ENCODE measurements at places on chromosomes 2 and 18.

GRCh38 chr2:128930101-128930500 is 611.4 kb upstream of the HS6ST1 start:
- DNase-seq = no peak

GRCh38 chr18:54327818-54328217 is 29.8 kb downstream of the STARD6 start:
- no peak for DNase-seq

DNA sequence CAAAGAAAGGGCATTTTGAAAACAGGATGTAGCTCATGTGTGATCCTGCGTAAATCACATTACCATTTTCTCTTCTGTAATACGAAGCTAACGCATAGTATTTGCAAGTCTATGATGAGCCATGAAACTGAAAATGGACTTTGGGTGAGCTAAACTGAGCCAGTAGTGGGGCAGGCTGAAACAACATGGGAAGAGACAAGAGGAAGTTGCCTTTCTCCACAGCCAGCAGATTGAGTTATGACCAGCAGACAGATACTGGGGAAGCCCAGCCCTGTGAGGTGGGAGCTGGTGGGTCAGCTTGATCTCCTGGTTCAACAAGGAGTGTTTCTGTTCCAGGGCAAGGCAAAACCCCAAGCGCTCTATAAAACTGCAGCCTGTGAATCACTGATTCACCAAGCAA is 11.8 kb downstream of the CYRIA start:
- DNase-seq = no peak

DNA sequence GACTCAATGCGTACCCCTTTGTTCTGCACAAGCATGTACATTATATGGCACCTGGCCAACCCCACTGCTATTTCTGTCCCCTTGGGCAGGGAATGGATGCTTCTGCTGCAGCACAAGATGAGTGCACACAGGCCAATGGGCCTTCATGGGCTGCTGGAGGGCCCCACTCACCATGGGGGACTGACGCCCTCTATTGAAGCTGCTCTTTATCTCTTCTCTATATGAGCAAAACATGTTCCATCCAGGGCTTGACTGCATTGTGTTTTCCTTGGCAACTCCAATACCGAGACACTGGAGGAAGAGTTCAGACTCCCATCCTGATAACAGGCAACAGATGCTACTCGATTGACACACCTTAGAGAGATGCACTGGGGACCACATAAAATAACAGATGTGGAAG is 251.6 kb upstream of the NCKAP5 start:
- no peak for DNase-seq

DNA sequence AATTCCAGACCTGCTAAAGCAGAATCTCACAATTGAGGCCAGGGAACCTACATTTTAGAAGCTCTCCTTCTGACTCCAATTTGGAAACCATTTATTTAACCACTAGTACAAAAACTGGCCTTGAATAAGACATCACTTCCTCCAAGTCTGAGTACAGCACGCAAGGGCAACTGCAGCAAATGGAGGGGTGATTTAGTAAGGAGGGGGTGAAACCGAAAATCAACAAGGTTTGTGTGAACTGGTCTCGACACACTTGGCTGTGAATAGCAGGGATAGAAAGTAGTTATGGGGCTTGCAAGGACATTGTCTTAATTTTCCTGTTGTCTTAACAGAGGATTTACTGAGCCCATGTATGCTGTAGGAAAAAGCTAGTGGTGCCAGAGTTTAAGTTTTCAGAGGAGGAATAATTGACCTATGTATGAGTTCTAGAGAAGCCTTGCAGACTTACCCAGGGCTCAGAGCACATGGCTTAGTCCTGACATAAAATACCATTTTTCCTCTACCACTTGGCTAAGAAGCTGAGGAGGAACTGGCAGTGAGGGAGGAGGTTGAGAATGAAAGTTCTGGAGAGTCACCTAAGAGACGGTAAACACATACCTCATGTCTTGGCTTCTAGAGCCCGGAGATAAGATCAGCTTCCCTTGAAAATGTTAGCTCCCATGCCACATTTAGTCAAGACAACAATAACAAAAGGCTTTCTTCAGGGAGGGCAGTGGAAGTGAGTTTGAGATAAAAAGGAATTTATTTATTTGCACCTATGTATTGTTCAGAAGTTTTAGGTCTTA is 114.8 kb downstream of the SMAD2 start:
- DNase-seq = no peak

GRCh38 chr2:62343206-62343605 is 147.3 kb downstream of the B3GNT2 start:
- DNase-seq = no peak

DNA sequence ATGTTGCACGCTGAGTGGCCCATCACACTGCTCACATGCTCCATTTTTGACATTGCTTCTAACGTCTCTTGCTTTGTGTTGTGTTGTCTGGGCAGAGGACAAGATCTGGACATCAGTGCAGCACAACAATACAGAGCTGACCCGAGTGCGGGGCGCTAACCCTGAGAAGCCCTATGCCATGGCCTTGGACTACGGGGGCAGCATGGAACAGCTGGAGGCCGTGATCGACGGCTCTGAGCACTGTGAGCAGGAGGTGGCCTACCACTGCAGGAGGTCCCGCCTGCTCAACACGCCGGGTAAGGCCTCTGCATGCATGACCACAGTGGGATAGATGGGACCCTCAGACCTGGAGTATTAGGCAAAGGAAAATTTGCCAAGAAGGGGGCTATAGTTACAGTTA is 622.6 kb downstream of the CNTNAP5 start:
- no peak for DNase-seq

DNA sequence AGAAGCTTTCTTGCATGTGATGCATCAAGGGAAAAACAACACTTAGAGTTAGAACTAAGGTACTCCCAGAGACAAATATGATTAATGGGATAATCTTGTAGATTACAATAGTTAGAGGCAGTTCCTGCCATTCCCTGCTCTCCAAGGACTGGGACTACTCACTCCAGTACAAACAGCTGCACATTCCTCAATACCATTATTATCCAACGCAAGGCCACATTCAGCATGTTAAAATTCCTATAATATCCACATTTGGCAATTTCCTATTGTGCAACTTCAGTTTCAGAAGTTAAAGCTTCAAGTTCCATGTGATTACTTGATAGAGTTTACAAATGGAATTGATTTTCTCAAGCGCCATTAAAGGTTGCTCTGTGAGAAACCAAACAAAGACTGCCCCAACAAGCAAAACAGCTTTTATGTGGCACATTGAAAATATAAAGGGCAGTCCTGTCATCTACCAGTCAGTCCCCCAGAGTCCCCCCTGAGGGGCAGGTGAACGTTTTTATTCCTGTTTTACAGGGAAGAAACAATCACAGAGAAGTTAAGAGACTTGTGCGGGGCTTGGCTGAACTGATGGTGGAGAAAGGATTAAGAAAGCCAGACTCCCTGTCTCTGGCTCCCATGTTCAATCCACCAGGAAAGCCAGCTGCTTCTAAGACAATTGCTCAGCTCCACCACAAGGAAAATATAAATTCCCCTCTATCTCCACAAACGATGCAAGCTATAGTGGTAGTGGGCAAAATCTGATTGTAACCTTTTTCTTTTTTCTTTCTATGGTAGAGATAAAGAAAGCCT is 72.6 kb downstream of the TXNL1 start:
- no peak for DNase-seq

DNA sequence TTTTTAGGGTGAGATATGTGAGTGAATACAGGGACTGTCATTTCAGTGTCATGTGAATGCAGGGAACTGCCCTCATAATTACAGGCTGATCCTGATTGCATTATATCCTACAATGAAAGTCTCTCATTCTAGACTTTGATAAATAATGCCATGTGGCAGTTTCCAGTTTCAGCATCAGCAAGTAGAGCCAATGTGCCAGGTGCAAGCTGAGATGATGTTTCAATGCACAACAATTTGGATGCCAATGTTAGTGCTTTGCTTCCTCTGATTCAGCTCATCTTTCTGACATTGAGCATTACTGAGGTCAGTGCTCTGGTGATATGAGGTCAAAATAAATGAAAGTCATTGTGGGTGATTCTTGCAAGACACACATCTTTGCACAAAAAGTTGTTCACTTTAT is 63.7 kb upstream of the TFPI start:
- no peak for DNase-seq

GRCh38 chr18:74410441-74410992 is 46.6 kb downstream of the DIPK1C start:
- DNase-seq = no peak

DNA sequence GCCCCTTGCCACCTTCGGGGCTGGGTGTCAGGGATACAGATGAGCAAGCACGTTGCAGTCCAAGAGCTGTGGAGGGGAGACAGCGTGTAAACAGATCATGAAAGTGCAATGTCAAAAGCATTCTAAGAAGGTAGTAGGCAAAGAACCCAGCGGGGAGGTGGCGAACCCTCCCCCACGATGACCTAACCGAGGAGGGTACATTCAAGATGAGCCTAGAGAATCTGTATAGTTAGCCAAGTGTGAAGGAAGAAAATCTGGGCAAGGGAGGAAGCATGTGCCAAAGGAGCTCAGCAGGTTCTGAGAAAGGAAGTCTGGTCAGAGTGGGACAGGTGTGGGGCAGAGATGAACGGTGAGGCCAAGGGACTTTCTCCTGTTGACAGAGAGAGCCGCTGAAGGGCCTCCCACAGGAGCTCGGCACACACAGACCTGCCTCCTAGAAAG is 106.9 kb downstream of the SP3 start:
- DNase-seq = no peak

DNA sequence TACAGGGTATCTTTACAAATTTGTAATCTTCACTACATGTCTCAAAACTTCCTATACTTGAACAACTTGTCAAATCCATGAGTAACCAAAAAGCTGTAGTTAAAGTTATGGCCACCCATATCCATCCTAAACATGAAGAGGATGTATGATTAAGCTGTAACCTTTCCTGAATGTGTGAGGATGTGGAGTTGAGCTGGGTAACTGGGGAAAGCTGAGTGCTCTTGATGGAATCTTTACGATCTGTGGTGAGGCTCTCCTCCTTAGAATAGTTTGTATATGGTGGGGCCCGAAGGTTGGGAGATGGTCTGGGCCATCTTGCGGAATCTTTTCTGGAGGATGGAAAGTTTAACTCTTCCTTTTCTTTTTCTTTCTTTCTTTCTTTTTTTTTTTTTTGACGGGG is 29.4 kb downstream of the DPP4 start:
- no peak for DNase-seq

- no peak for DNase-seq
Measured at GRCh38 chr2:206708286-206708685, 9.9 kb downstream of the DYTN start.

- no peak for DNase-seq
Measured at GRCh38 chr2:166138144-166138543, 10.3 kb upstream of the SCN1A start.

DNA sequence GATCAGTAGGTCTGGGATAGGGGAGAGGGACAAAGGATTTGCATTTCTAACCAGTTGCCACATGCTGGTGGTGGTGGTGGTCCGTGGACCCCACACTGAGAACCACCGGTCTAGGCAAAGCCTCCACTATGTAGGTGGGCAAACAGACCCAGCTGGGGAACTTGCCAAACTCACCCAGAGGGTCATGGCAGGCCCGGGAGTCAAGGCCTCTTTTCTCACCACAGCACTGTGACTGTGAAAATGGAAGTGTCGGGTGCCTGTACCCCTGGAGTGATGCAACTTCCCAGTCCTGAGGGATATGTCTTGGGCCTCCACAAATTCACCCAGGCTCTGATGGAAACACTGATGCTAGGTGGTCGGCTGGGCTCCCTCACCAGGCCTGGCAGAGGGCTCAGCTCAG is 101.2 kb upstream of the SMAD2 start:
- DNase-seq = no peak
